ENCODE measurements at places on chromosomes 1 and 21.
A peak's percentile ranks its signal among the peaks of the same experiment; 100 is the strongest.

GRCh38 chr1:93702828-93703183 is 21.2 kb upstream of the BCAR3 start:
- no peak for DNase-seq

DNA sequence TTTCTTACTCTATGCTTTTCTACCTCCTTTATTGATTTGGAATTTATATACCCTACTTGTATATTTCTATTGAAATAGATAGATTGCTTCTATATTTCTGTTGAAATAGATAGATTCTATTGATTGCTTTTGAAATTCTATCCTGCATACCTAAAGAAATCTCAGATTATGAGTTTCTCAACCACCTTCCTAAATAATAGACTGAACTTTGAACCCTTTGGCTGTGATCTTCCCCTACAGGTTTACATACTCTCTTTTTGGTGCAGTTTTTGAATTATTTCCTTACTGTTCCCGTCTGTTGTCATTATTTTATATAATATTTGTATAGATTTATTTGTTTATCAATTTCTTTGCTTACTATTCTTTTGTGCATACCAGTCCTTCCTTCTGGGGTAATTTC is 20.4 kb upstream of the CSF3R start:
- DNase-seq: no peak

GRCh38 chr1:9867408-9868243 is 42.4 kb downstream of the CTNNBIP1 start:
- peak; percentile 84 for DNase-seq

DNA sequence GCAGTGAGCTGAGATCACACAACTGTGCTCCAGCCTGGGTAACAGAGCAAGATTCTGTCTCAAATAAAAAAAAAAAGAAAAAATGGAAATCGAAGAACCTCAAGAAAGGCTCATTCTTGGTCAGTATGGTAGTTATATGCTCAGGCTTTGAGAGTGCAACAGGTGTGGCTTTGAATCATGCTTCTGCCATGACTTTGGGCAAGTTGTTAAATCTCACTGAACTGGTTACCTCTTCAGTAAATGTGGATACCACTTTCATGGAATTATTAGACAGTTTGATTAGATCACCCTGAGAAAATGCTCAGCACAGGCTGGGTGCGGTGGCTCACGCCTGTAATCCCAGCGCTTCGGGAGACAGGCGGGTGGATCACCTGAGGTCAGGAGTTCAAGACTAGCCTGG is 12.8 kb downstream of the TRNAU1AP start:
- no peak for DNase-seq

DNA sequence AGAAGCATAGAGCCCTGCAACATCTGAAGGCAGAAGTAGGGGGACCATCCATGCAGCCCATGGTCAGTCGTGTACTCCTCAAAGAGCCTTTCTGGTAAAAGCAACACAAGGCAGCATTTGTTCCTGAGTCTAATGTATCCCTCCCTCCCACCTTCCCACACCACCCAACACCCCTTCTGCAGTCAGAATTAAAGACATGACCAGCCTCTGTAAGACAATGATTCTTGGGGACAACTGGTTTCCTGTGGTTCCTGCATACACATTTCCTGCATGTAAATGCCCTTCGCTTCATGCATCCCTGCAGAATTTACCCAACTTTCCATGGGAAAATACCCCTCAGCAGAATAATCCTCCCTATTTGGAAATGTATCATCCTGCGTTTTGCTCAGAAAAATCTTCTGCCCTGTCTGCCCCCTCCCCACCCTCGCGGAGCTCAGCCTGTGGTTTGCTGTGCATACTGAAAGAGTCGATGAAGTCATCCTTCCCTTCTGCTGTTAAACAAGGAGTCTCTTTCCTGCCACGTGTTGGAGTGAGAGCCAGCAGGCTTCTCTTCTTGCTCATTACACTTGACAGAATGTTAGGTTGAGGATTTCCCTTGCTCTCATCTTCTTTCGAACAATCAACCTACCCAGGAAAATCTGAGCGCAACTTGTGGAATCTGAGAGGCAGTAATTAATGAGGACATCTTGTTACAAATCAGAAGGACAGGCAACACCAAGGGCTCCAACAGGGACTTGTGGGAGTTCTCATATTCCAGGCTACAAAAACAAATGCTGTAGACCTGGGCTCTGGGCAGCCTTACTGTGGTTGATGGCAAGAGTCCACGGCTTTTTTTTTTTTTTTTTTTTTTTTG is 4.7 kb downstream of the TNN start:
- DNase-seq: peak; percentile 6

DNA sequence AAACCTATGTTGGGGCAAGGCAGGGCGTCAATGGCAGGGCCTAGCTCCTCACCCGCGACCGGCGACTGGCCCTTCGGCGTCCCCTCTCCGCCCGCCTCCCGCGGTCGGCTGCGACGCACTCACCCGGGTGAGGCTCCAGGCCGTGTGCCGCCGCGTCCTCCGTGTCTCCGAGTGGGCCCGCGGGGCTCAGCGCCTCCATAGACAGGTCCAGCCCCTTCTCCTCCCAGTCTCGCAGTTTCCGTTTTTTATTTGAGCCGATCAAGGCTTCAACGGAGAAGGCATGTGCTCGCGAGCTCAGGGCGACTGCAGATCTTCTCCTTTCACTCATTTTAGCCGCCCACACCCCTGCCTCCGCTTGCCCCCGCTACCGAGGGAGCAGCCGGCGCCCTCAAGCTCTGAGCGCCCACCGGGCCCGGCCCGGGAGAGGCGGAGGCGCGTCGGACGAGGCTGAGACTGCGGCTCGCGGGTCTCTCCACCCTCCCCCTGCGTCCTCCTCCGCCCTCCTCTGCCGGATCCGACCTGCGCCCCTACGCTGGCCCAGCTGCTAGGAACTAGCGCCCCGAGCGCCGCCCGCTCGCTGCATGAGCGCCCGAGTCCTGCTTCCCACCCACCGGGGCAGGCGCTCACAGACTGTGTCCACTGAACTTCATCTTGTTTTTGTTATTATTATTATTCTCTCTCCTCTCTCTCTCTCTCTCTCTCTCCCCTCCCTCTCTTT is 516 bp downstream of the TBX15 start:
- no peak for DNase-seq

- peak; percentile 52 for DNase-seq
Observed at GRCh38 chr21:42818328-42818749, 61.0 kb downstream of the WDR4 start.

DNA sequence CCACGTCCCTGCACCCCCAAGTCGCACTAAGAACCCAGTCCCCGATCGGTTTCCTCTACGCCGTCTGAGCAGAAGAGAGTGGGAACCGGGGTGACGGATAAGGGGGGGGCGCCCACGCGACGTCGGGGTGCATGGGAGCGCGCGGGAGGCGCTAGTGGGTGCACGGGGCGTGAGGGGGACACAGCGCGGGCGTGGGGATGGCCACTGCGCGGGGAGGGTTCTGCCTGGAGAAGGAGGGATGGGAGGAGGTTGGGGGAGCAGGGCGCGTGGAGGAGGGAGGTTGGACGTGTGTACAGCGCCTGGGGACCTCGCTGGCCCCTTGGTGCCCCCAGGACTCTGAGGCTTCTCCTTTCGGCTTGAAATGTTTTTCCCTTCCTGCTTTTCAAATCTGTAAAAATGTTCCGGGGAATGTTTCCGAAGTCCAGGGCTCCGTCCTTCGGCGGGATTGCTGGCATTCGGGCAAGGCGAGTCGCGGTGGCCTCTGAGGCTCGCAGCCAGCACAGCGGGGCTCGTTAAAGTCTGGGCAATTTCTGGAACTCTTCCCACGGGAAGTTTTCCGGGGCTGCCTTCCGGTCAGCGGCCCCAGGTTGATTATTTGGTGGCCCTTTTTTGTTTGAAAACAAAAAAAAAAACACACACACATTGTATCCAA is 13.1 kb downstream of the RNF220 start:
- DNase-seq: no peak

- no peak for DNase-seq
Observed at GRCh38 chr1:93565496-93566206, 116.0 kb downstream of the BCAR3 start.

DNA sequence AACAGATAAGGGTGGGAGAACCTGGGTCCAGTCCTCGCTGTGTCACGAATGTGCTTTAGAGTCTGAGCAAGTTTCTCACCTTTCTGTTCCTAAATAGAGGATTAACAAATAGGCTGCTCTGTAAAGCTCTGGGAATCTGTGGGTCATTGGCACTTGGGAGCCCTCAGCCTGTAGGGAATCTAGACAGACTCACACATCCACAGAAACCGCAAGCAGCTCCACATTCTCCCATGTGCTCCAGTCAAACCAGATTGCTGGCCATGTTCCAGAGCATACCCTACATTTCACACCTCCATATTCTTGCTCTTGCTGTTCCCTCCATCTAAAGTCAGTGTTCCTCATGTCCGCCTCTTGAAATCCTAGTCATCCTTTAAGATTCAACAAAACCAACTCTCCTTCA is 7.8 kb upstream of the AHCYL1 start:
- no peak for DNase-seq

DNA sequence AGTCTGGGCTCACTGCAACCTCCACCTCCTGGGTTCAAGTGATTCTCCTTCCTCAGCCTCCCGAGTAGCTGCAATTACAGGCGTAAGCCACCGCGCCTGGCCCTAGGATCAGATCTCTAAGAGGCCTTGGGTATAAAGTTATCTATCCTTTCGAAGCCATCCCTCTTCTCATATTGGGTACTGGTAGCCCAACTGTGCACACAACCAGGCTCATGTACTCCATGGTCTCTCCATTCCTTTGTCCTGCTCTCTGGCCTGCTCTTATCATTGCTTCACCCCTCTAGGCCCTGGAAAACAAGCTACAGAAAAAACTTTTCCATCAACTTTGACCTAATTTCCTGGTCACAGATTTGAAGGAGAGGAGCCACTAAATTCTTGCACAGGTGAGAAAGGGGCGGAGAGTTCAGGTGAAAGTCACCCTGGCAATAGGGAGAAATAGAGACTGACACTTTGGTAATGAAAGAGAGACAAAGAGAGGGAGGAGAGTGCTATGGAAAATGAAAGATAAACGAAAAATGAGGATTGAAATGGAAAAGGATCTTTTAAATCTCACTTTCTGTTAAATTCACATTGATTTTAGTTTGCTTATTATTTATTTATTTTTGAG is 6.0 kb downstream of the TXNIP start:
- no peak for DNase-seq

DNA sequence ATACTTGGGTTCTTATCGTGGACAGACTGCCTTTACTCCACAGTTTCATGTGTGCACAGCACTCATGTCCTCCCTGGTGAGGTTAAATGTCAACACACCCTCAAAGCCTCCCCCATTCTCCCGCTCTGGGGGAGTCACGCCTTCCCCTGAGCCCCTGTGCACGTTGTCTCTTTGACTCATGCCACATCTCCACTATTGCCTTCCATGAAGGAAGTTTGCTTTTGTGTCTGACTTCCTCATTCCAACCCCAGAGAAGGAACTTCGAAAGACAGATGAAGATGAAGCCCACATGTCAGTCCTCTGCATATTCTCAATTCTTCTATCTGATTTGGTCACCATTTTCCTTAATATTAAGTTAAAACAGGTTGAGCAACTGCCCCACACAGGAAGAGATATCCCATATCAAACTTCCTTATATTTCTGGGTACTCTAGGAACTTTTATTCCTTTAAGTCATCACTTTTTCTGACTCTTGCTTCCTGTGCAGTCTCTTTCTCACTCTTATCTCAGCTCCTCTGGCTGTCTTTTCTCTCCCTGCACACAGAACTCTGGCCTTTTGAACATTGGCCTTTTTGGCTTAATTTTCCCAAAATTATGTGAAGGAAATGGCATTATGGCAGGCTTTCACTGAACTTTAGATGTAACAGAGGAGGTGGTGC is 41.5 kb downstream of the C4BPA start:
- DNase-seq: no peak

DNA sequence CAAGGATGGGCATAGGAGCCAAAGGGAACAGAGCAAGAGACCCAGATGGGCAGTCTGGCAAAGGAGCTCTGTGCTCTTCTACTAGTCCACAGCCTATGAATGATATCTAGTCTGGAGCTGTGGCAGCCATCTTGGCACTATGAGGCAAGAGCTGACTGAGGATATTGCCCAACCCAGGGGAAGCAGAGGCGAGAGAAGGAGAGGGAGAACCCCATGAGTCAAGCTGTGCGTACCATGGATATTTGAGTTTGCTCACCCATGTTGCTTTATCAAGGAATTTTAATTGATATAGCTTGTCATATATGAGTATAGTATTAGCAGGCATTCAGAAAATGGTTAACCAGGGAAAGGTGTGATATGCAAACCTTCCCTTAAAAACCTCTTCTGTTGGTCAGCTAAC is 420.9 kb downstream of the PRDM2 start:
- DNase-seq: no peak

- DNase-seq: no peak
Observed at GRCh38 chr1:154972517-154973343, 1.8 kb upstream of the CKS1B start.

DNA sequence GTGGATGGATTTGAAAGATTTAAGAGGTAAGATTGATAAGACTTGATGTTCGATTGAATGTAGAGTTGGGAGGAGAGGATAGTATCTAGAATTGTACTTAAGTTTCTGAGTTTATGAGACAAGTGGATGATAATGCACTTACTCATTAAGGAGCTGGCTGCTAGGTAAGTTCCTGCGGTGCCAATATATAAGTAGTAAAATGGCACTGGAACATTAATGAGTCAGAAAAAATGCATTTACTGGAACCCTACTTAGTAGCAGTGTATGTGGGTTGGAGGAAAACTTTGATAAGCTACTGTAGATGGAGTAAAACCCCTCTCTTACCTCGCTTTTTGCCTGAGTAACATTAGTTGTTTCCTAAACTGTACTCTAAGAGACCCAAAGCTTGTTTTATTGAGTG is 68.2 kb downstream of the ZFYVE9 start:
- no peak for DNase-seq

DNA sequence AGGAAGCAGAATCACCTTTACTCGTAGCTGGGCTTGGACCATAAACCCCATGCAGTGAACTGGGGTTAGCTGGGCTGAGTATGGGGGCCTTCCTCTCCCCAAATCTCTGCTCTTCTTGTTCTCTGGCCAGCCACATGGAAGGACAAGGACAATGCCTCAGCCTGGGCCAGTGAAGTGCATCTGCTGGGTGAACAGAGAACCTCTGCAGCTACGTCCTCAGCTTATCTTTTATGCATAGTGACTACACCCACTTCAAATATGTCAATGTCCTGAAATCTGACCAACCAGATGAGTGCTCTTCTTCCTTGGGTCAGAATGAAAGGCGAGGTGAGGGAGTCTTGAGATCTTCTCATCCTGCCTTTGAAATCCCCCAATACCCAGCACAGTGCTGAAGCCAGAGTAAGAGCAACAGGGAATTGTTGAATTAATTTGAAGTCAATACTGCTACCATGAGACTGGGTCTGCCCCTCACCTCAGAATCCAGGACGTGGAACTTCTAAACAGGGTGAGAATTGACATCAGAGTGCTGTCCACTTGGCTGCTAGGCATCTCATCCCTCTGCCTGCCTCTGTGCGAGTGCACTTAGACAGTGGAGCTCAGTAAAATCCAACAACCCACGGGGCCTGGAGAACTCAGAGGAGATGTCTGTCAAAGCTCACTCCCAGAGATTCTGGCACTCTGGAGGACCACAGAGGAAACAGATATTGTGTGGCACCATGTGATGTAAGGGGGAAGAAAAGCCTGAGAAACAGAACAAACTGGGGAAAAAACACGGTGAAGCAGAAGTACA is 99.0 kb downstream of the IER5 start:
- no peak for DNase-seq

Data from naive thymus-derived CD4-positive, alpha-beta T cell (primary cell).